ENCODE measurements at places on chromosomes 11 and 22.

- no peak for DNase-seq
These were observed 3.3 kb downstream of the PLEKHA7 start for GRCh38 chr11:17010851-17011420.

DNA sequence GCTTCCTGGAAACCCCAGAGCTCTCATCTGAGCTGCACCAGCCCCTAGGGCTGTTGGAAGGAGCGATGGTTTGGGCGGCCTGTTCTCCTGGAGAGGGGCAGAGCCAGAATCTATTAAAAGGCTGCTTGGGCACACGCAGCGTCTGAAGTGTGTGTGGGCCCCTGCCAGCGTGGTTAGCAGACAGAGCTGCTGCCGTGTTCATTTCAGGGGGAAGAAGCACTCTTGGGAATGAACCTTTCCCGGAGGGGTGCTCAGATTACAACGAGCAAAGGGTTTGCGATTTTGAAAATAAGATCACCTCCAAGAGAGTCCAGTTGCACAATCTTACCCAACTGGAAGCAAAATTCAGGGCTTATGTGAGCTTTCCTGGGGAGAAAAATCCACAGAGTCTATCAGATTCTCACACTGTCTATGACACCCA lies 12.9 kb downstream of the ANO1 start:
- DNase-seq, result no peak

- DNase-seq, result no peak
These were observed 23.9 kb downstream of the ELFN2 start for GRCh38 chr22:37403267-37403960.

GRCh38 chr11:116560589-116560988 lies 212.2 kb downstream of the BUD13 start:
- no peak for DNase-seq

Data from spinal cord (tissue), 10 donors.